Hematopoietic multipotent progenitor cell treated with erythropoietin and hydrocortisone succinate and interleukin-3 and kit ligand, for 4 days (in vitro differentiated cells): ENCODE measurements at places on chromosomes 13 and 19.

GRCh38 chr19:49216071-49216470 lies 58.5 kb downstream of the TRPM4 start:
- no peak for DNase-seq

DNA sequence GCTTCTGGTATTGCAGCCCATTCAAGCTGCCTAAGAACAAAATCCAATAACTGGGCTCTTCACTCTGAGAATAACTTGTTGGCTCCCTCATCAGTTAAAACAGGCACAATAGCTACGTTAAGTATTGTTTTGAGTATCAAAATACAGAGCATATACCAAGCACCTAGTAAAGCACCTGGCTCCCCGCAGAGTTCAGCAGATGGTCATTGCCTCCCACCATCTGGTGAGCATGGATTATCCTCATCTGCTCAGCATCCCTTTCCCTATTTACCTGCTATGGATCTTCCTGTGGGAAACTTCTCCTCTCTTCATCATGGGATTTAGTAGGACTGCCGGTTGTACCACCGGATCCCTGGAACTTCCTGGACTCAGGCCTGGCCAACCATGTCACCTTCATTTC lies 199.2 kb upstream of the MAB21L1 start:
- no peak for DNase-seq

DNA sequence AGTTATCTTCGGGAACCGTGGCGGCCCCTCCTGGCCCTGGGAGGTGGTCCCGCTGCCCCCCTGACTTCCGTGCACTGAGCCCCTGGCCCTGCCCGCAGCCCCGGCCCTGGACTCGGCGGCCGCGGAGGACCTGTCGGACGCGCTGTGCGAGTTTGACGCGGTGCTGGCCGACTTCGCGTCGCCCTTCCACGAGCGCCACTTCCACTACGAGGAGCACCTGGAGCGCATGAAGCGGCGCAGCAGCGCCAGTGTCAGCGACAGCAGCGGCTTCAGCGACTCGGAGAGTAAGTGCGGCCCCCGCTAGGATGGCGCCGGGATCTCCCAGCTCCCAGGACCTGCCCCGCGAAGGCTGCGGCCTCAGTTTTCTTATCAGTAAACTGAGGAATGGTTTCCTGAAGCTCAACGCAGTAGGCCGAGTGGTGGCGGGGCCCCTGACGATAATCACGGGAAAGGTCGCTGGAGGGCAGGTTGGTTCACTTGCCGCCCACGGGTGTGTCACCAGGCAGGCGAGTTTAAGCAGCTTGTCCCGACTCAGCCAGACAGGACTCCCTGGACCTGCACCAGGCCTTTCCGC lies 924 bp downstream of the RGCC start:
- peak; percentile 61 for DNase-seq

- DNase-seq = peak; percentile 75
These were observed 15.3 kb upstream of the MAP1S start for GRCh38 chr19:17703824-17704463.

GRCh38 chr13:112896736-112897602 lies 72.0 kb upstream of the MCF2L start:
- DNase-seq = no peak

DNA sequence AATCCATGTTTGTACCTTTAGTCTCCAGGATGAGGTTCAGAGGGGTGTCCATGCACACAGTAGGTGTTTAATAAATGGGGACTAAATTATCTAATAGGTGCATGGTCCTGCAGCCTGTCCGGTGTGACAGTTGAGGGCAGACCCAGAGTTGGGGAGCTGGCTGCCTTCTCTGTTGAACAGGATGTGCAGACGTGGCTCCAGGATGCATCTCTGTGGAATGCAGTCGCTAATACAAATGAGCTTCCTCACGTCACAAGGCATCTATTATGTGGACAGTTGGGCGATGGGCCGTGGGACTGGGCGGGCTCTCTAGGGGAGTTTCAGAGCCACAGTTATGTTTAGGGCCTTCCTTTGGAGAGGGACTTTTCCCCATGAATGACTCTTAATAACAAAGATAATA lies 71.0 kb downstream of the SIPA1L3 start:
- no peak for DNase-seq

GRCh38 chr13:35478271-35479037 lies 2.0 kb upstream of the MAB21L1 start:
- DNase-seq = peak; percentile 18

GRCh38 chr13:36286006-36286405 lies 11.6 kb downstream of the CCDC169 start:
- DNase-seq = no peak

- DNase-seq = no peak
These were observed 18.2 kb downstream of the ARHGAP33 start for GRCh38 chr19:35793381-35794165.

DNA sequence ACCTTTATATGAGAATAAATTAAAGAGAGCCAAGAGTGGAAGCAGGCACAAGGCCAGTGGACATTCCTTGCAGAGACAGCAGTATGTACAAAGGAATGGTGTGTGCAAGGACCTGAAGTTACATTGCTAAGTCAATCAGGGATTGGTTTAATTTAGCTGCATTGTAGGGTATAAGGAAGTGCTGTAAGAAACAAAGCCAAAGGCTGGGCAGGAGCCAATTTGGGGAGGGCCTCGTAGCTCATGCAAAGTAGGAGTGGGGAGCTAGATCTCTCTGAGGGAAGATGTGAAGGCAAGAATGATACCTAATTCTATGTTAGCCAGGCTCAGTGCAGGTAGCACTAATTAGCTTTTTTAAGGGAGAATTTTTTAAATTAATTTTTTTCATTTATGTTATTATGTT lies 76.7 kb downstream of the SLAIN1 start:
- DNase-seq = peak; percentile 13

- DNase-seq = no peak
These were observed 48.2 kb downstream of the CAPN12 start for GRCh38 chr19:38695832-38696728.

GRCh38 chr13:32267836-32268439 lies 47.2 kb downstream of the ZAR1L start:
- peak; percentile 56 for DNase-seq

DNA sequence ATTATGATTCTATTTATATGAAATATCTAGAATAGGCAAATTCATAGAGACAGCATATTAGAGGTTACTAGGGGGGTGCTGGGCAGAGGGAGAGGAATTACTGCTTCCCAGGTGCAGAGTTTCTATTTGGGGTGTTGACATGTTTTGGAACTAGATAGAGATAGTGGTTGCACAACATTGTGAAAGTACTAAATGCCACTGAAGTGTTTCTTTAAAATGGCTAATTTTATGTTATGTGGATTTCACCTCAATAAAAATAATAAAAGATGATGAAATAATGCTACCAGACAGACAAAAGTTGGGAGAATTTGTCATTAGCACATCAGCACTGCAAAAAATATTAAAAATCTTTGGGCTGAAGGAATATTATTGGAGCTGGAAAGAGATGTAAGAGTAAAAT lies 63.4 kb downstream of the SLC6A16 start:
- DNase-seq = no peak

DNA sequence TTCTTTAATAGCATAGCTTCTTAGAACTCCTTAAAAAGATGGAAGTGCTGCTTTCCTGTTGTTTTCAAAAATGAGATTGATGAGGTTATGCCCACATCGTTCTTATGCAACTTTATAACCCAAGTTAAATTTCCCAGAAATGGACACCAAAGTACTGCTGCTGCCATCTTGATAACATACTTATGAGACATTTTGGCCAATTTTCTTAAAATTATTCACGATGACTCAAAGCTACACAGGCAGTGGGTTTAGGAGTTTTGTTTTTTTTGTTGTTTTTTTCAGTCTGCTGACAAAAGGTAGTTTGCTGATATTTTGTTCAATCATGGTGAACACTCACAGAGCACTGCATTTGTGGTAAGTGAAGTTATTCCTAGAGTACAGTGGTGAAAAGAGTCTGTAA lies 54.9 kb upstream of the RFC3 start:
- peak; percentile 22 for DNase-seq

DNA sequence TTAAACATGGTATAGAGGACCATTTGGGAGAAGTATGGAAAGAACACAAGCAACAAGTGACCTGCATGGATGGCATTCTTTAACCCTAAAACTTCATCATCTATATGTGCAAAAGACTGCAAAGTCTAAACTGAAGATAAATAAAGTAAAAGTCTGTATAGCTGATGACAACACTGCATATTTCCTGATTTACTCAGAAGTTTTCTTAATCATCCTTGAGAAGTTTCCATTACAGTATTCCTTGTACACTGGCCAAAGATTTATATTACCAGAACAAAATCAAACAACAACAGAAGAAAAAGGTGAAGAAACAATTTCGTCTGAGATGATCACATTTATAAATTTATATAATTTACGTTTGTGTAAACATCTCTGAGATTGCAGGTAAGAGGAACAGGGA lies 805.7 kb downstream of the PCDH9 start:
- DNase-seq = no peak

GRCh38 chr19:29941828-29942403 lies at the start of gene URI1:
Gene URI1 (plus strand): TSS chr19:29942239. CDS start chr19:29942548, 309 bp downstream.
- peak; percentile 93 for DNase-seq

DNA sequence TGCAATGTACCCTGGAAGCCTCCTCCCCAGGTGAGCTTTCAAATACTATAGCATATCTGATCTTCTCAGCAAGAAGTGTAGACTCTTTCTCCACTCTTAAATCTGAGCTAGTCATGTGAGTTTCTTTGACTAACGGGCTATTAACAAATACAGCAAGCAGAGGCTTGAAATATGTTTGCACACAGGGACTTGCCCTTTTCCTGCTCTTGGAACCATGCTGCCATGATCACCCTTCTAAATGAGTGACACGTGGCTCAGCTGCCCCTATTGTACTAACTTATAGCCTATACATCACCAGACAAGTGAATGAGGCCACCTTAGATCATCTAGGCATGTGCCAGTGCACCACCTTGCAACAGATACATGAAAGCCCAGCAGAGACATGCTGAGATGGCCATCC lies 13.3 kb upstream of the SUCLA2 start:
- no peak for DNase-seq

DNA sequence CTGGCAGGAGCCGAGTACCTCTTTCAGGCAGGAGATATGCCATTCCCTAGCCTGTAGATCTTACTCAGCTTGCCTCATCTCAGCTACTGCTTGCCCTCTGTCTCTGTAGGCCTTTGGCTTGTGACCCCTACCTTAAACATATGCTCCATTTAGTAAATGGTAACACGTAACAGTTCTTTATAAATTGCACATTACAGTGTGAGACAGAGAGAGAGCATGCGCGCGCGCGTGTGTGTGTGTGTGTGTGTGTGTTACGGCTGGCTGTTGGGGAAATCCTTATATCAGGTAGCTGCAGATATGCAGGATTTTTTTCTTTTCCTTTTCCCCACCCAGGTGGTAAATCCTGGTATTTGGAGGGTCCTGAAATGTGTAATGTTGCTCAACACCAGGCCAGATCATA lies 4.2 kb downstream of the SPINT2 start:
- DNase-seq = peak; percentile 56

GRCh38 chr19:55283548-55284377 lies at the start of gene BRSK1:
Gene BRSK1 (plus strand): TSS chr19:55283997. CDS start chr19:55284443, 446 bp downstream.
- no peak for DNase-seq

DNA sequence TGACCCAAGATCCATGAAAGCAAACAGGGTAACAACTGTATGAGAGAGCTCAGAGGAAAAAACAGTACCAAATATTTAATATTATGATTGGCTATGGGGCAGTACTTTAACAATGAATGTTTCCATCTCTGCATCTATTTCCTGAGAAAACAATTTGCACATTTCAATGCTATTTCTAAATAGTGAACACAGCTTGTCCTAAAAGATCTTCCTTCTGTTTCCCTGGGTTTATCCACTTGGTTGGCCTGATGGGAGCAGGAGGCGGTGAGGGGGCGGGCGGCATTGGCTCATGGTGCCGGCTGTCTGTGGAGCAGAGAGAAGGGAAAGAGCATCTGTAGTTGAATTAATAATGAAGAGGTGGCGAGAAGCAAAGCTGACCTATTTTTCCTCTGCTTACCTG lies 291.4 kb downstream of the DCLK1 start:
- DNase-seq = no peak

DNA sequence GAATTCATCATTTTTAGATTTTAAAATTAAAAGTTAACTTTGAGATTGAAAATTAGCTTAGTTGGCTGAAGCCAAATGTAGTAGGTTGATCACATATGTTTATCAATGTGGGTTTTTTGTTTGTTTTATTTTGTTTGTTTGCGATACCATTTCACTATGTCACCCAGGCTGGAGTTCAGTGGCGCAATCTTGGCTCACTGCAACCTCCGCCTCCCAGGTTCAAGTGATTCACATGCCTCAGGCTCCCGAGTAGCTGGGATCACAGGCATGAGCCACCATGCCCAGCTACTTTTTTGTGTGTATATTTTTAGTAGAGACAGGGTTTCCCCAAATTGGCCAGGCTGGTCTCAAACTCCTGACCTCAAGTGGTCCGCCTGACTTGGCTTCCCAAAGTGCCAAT lies 665.7 kb upstream of the SLC10A2 start:
- DNase-seq = no peak

DNA sequence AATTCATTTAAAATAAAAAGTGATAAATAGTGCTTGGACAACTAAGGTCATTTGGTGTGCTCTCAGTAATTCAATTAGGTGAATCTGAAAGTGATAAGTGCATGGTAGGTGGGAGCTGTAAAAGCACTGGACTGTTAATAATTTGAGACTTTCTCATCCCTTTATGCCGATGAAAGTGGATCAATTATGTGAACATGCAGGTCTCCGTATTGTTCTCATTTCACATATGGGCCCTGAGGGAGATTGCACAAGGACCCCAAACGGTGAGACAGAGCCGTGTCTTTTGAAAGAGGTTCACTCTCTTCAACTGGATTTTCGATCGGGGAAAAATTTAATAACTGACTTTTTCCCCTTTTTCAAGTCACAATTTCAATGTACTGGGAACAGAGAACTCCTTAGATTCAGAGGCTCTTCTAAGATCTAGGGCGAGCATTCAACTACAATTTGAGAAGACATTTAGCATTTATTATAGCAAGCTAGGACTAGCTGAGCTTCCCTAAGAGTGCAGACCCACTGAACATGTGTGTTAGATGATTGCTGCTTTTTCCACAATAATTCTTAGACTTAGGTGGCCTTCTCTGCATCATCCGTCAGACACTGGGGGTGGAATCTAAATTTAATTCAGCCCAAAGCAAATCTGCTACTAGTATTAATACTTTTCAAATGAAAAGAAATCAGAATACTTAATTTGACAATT lies 347.6 kb downstream of the OXGR1 start:
- DNase-seq = no peak

DNA sequence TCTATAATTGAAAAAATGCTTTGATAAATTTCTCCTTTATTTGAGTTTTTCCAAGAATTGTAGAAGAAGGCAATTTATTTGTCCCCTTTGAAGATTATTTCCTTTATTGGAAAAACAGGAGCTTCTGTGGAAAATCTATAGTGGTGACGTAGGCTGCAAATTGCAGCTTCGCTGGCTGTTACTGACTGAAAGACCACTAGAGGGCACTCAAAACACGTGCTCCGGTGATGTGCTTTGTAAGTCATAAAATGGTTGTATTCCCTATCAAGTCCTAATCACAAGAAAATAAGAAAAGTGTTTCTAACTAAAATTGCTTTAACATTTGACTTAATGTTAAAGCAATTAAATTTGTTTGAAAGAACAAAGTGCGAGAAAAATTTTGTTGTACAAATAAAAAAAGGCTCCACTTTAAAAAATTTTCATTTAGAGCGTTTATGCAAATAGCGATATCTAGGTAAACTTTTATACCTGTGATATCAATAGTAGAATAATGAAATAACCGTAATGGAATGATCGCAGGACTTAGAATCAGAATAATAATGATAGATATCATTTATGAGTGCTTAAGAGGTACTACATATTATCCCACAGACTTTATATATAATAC lies 638.2 kb upstream of the SPRY2 start:
- DNase-seq = peak; percentile 82
